ENCODE measurements at places on chromosomes 11 and 22. TPM values are rescaled to one million over a fixed set of nuclear protein-coding genes. Genes with fewer than 3 reads are reported as not detected.

Gene MS4A13
- not detected for total RNA-seq

DNA sequence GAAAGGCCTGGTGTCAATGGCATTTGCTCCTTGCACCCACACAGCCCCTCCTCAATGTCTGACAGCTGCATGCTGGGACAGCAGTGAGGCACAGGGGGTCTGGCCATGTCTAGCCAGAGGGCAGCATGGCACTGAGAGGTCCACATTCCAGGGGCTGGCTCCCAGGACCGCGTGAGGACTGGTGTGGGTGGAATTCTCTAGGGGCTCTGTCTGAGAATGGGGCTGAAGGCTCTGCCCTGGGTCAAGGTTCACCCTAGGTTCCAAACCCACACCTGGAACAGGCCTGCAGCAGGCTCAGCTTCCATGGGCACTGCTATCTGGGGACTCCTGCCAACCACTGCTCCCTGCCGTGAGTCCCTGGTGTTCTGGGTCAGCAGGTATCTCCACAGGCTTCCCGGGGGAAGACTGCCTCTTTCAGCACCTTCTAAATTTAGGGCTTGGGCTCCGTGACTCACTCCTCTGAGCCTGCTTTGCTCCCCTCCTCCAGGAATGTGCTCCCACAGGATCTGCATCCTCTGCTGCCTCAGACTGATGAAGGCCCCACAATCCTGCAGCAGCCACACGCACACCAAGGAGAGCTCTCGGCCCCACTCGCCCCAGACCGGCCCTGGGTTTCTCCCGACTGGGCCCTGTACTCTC lies 4.2 kb downstream of the STARD10 start:
- H3K4me3 ChIP-seq, result no peak overlapping the region
- peak; percentile 61 for DNase-seq
- H3K27ac ChIP-seq, result peak overlapping the region; percentile 47

Gene MN1
- 98.6 TPM for total RNA-seq

DNA sequence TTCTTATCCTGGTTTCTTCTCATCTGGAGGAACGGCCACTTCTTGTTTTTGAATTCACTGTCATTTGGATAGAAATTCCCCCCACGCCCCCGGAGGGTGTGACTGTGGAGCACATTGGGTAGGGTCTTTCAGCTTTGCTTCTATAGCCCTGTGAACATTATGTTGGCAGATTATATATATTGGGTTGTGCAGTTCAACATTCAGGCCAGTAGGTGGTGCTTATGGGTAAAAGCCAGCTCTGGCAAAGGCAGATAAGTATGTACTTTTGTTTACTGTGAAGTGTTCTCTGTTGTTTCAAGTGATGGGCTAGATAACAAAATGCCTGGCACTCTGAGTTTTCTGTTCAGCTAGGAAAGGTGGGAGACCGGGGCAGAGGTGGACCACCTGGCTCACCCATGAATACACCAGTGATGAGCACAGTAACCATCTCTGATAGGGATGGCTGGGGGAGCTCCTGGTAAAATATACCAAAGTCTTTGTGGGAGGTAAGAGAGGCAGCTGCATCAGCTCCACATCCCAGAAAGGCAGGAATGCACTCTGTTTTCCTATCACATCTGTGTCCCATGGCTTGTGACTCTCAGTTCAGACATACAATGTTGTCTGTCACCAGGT lies 1348.2 kb upstream of the RAG2 start:
- H3K4me3 ChIP-seq, result no peak overlapping the region
- H3K27ac ChIP-seq, result no peak overlapping the region
- peak; percentile 6 for DNase-seq

- H3K27me3 ChIP-seq, result no peaks in the 10 kb centered on the region
- no peak for DNase-seq
- H3K27ac ChIP-seq, result no peak within 1 kb of the TSS
- H3K4me1 ChIP-seq, result no peaks in the 10 kb centered on the region
- no peaks in the 10 kb centered on the region for H3K36me3 ChIP-seq
- no peak within 1 kb of the TSS for H3K4me3 ChIP-seq
Observed at GRCh38 chr11:4704054-4704789, at the start of gene MMP26. Gene MMP26, plus strand, starts transcription at chr11:4704784.

GRCh38 chr22:32810555-32811133 lies 9.1 kb downstream of the TIMP3 start:
- H3K27me3 ChIP-seq, result no peaks in the 10 kb centered on the region
- H3K27ac ChIP-seq, result no peak overlapping the region
- peaks cover 4% of the 10 kb centered on the region for H3K36me3 ChIP-seq
- DNase-seq, result no peak

DNA sequence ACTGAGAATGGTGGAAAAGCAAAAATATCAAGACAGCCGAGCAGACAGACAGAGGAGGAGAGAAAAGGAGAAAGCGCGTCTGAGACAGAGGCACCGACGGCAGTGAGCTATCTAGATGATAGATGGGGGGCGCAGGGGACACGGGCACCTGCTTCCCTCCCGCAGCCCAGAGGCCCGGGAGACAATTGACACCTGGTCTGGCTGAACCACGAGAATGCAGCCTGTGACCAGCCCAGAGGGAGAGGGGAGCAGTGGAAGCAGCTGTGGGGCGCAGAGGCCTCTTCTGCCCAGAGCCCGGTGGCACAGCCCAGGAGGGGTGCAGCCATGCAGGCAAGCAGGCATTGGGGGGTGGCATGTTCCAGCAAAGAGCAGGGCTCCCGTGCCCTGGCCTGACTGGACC lies 48.2 kb downstream of the ELFN2 start:
- H3K36me3 ChIP-seq, result no peaks in the 10 kb centered on the region
- H3K4me3 ChIP-seq, result no peak overlapping the region
- no peak for DNase-seq
- H3K27me3 ChIP-seq, result peaks cover 18% of the 10 kb centered on the region
- H3K27ac ChIP-seq, result no peak overlapping the region

GRCh38 chr11:123576501-123576900 lies 77.9 kb downstream of the SCN3B start:
- no peak overlapping the region for H3K27ac ChIP-seq
- H3K4me3 ChIP-seq, result no peak overlapping the region
- no peaks in the 10 kb centered on the region for H3K4me1 ChIP-seq
- peaks cover 4% of the 10 kb centered on the region for H3K27me3 ChIP-seq
- H3K36me3 ChIP-seq, result no peaks in the 10 kb centered on the region

Gene GGT5
- total RNA-seq, result 0.89 TPM

DNA sequence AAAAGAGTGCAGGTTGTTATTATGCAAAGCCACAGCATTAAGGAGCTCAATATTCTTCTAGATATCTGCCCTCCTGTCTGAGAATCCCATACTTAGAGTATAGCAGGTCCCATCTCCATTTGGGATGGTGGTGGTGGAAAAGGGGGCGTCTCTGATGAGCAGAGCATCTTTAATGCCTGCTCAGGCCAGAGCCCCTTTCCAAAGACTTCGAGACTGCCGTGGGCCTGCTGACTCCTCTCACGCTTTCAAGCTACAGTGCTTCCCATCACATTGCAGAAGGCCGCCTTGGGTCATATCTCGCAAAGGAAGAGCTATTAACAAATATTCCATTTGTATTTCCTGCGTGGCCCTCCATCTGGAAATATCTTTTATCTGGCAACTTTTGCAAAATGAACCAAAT lies 10.9 kb downstream of the LMO2 start:
- H3K36me3 ChIP-seq, result no peaks in the 10 kb centered on the region
- H3K4me1 ChIP-seq, result no peaks in the 10 kb centered on the region
- no peak overlapping the region for H3K27ac ChIP-seq
- peaks cover 38% of the 10 kb centered on the region for H3K27me3 ChIP-seq

Gene NLRP14
- total RNA-seq, result not detected

DNA sequence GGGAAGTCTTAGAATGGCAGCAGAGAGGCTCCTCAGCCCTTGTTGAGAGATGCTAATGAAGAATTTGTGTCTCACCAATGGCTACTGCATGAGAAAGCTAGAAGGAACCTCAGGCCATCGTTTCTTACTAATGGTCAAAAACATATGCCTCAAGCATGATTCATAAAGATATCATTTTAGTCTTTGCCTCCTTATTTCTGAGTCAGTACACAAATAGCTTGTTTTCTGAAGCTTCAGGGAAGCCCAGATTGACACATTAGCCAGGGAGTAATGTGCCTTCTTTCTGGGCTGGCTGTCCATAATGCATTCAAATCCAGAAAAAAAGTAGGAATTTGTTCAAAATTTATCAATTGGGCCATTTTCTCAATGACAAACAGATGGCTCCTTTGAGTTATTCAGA lies 169.4 kb upstream of the ZBED5 start:
- peak; percentile 76 for DNase-seq
- H3K4me3 ChIP-seq, result no peak overlapping the region
- H3K4me1 ChIP-seq, result peaks cover 11% of the 10 kb centered on the region

GRCh38 chr22:29346659-29347058 lies 31.2 kb upstream of the RASL10A start:
- no peaks in the 10 kb centered on the region for H3K27me3 ChIP-seq
- no peak overlapping the region for H3K27ac ChIP-seq
- H3K36me3 ChIP-seq, result peaks cover 28% of the 10 kb centered on the region
- no peak for DNase-seq
- H3K4me3 ChIP-seq, result no peak overlapping the region

GRCh38 chr11:111324277-111324720 lies 26.0 kb downstream of the POU2AF3 start:
- H3K4me1 ChIP-seq, result peaks cover 3% of the 10 kb centered on the region
- no peak overlapping the region for H3K27ac ChIP-seq
- DNase-seq, result peak; percentile 65
- no peak overlapping the region for H3K4me3 ChIP-seq

DNA sequence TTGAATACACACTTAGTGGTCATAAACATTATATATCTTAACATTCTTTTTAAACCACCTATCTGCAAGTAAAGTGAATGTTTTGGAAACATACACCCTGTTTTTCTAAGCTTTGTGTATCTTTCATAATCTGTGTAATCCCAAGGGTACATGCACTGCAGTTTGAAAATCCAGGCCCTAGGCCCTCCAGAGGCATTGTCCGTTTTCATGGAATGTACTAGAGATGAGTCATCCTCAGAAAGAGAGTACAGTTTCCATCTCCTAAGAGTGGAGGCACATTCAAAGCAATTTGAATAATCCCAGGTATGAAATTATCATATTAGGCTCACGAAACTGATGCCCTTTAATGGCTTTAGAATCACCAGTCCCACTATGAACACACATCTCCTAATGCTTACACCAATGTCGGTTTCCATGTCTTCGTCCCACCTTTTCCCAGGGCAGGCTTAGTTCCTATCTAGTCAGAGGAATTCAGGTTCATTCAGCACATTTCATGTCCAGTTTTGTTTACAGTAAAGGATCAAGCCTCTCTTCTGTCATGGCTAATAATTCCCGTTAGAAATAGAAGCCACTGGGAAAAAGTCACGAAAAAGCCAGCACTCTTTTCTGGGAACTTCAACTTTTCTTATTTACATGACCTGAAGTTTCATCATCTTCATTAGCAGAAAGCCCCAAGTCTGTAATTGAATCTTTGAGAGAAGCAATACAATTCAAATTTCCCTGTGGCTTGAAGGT lies 39.5 kb upstream of the CD44 start:
- H3K4me3 ChIP-seq, result no peak overlapping the region
- H3K27ac ChIP-seq, result peak overlapping the region; percentile 92
- H3K36me3 ChIP-seq, result no peaks in the 10 kb centered on the region
- peaks cover 19% of the 10 kb centered on the region for H3K4me1 ChIP-seq
- DNase-seq, result peak; percentile 72
- no peaks in the 10 kb centered on the region for H3K27me3 ChIP-seq

GRCh38 chr22:21837248-21837979 lies 30.0 kb downstream of the MAPK1 start:
- no peaks in the 10 kb centered on the region for H3K27me3 ChIP-seq
- H3K4me3 ChIP-seq, result peak overlapping the region; percentile 38
- no peaks in the 10 kb centered on the region for H3K36me3 ChIP-seq
- H3K4me1 ChIP-seq, result peaks cover 14% of the 10 kb centered on the region
- H3K27ac ChIP-seq, result peak overlapping the region; percentile 98

DNA sequence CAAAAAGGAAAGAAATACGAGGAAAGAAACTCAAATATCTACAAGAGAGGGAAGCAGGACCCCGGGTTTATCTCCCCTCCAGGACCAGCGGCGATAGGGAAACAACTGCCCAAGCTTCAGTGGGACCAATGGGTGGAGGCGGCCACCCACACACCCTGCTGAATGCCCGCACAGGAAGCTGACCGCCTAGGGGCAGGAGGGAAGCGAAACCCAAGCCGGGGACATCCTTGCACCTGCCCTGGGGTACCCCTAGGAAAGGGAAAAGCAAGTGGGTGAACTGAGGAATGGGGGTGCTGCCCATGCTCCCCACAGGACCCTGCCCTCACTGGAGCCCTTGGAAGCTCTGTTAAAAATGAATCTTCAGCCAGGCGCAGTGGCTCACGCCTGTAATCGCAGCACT lies 27.6 kb upstream of the HMOX1 start:
- H3K4me1 ChIP-seq, result peaks cover 12% of the 10 kb centered on the region

Gene ZDHHC5
- 89.8 TPM for total RNA-seq

Gene INSC
- total RNA-seq, result not detected

Gene MCHR1
- total RNA-seq, result 0.96 TPM

DNA sequence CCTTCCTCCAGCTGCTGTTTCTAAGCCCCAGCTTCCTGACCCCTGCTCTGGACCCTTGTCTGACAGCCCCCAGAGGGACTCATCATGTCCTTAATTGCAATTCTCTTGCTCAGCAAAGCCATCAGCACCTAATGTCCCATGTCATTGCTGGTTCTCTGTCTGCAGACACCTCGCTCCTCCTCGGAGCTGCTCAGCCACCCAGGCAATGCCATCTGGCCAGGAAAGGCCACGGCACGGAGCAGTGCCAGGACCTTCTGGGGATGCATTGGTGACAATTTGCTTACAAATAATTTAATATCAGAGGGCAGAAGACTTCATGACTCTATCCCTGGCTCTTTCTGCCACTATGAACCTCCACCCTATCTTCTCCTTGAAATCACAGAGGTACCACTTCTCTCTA lies 107.0 kb upstream of the THY1 start:
- H3K27me3 ChIP-seq, result peaks cover 36% of the 10 kb centered on the region
- no peak overlapping the region for H3K27ac ChIP-seq
- no peaks in the 10 kb centered on the region for H3K36me3 ChIP-seq
- H3K4me1 ChIP-seq, result no peaks in the 10 kb centered on the region
- DNase-seq, result no peak
- no peak overlapping the region for H3K4me3 ChIP-seq

DNA sequence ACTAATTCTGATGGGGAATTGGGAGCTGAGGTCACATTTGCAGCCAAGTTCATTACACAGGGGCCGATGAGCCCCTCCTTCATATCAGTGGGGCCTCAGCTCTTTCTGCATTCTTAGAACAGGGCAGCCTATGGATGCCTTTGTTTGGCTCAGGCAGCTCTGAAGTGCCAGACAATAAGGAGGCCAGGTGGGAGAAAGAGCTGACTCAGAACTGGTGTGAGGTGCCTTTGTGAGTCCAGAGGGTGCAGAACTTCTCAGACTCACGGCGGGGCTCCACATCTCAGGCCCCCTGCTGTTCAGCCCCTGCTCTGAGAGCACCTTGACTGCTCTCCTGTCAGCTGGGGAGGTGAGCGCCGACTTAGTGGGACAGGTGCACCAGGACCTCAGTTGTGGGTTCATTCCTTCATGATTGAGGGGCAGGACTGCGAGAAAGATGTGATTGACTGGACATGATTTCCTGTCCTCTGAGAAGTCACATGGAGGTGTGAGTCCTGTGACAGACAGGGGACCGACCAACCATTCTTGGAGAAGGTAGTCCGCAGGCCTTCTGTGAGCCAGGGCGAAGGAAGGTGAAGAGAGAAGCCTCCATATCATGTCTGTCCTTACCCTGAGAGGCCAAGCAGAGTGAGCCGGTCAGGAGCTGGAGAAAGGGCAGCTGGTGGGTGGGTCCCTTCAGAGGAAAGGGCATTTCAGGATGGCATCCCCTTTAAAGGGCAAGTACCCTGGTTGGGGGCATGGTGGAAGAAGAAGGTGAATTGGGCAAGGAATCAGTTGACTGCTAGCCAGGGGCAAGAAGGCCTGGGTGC lies 245.0 kb upstream of the TBCEL start:
- H3K4me3 ChIP-seq, result no peak overlapping the region
- DNase-seq, result no peak
- no peaks in the 10 kb centered on the region for H3K36me3 ChIP-seq
- no peak overlapping the region for H3K27ac ChIP-seq
- peaks cover 10% of the 10 kb centered on the region for H3K27me3 ChIP-seq

Data from astrocyte (in vitro differentiated cells and primary cell).